GM13976 (cell line): ENCODE measurements at places on chromosomes 1 and 21.

DNA sequence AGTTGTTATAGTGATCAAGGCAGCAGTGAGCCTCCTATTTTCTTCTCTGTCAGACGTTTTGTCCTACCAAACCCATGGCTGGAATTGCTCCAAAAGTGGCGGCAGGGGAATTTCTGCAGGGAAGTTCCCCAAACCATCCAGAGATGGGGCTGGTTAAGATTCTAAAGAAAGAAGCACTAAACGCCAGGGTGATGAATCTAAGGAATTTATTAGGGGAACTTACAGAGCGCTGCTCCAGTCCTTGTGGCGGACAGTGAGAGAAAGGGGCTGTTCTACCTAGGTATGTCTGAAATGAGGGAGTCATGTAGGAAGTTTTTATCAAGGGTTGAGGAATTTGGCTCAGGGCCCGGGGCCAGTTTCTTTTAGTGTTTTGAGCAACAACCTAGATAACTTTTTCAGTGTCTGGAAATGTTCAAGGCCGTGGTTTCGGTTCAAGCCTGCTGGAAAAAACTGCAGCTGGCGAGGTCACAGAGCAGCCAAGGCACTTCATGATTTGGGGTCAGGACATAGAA, 222.4 kb upstream of the B3GALT2 start:
- DNase-seq: no peak

GRCh38 chr1:66353257-66353656, 180.7 kb upstream of the SGIP1 start:
- no peak for DNase-seq

DNA sequence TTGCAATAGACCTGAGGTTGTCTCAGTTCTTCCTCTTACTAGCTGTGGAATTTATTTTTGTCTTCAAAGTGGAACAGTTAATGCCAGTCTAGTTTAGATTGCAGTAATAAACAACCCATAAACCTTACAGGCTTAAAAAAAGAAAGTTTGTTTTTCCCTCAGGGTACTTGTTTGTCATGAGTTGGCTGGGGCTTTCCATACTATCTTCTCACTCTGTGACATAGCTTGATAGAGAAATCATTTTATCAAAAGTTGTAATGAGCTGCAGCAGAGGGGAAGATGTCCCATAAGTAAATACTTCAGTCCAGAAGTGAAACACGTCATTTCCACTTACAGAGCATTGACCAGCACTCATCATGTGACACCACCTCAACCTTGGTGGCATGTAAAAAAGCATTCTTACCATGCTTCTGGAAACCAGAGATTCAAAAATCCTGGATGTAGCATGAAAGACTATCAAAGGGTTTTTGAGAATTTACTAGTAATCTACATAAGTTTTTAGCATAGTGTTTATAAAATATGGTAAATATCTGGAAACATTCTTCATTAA, 62.8 kb upstream of the COL11A1 start:
- no peak for DNase-seq

- peak; percentile 42 for DNase-seq
Observed at GRCh38 chr1:240027059-240027462, 64.6 kb upstream of the FMN2 start.

GRCh38 chr1:6509919-6510291, 18.4 kb upstream of the PLEKHG5 start:
- DNase-seq: peak; percentile 41

GRCh38 chr21:34807881-34808568, 139.2 kb downstream of the CLIC6 start:
- peak; percentile 41 for DNase-seq

DNA sequence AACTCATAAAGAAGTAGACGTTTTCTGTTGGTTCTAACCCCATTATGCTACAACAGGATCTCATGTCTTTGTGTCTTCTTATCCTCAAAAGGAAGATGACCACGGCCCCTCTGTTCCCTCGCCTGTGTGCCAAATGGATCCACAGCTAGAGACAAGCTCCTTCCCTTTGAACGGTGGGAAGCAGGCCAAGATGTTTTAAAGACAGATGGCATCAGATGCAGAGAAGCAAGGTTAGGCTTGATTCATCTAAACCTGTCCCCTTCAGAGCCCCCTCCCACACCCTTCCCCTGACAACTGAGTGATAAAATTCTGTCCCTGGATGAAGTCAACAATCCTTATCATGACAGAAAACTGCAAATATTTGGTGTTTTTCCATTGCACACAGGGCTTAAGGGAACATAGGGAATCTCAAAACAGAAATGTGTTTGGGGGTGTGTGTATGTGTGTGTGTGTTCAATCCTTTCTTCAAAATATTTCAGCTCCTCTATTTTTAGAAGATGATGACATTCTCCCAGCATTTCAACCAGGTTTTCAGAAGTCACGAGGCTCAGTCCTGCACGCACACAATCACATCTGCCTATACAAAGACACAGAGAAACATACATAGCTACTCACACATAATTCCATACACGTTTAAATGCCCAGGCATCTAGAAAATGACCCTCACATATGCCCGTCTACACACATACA, 27.8 kb upstream of the FMOD start:
- DNase-seq: no peak

DNA sequence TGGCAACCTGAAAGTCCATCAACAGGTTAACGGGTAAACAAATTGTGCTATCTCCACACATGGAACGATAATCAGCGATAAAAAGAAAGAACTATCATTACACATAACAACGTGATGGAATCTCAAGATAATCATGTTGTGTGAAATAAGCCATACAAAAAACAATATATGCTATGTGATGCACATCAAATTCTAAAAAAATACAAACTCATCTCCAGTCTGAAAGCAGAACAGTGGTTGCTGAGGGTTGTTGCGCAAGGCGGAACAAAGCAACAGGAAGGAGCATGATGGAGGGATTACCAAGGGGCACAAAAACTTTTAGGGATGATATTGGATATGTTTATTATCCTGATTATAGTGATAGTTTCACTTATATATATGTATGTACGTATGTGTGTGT, 324.8 kb downstream of the VAV3 start:
- DNase-seq: no peak

DNA sequence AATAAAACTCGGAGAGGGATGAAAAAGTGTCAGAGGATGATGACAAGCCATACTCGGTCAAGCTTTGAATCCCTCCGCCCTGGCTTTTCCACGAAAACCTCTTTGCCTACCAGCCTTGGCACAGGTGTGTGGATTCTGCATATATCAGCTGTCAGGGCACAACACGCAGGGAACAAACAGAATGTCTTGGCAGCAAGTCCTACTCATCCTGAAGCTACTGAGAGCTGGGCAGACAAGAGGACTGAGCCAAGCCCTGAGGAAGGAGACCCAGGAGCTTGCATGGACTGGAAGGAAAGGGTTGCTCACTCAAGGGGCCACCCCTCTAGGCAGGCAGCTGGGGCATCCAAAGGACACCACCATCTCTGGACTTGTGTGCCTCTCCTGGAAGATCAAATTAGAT, 132.4 kb downstream of the HMGB4 start:
- no peak for DNase-seq

- peak; percentile 49 for DNase-seq
Observed at GRCh38 chr1:204418174-204419063, 6.8 kb upstream of the PPP1R15B start.

DNA sequence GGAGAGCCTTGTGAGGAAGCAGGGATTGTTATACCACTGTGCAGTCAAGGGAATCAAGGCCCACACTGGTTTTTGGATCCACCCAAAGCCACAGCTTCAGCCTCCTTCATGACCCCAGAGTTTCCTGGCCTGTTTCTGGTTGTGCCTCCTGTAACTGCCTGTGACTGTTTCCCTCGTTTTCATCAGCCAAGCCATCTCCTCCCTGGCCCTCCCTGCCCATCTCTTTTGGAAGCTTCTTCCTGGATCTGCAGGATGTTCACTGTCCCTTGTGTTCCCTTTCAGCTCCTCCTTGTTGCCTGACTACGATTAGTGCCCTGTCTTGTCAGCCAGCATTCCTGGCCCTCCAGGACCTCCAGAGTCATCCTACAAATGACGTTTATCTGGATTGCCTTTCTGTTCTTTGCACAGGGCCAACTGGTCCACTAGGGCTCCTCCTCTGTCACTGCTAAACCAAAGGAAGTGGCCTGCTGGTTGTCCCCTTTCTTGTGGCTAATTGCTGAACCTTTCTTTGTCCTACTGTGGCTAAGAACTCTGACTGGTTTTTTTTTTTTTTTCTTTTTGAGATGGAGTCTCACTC, 17.9 kb downstream of the SFT2D2 start:
- no peak for DNase-seq

DNA sequence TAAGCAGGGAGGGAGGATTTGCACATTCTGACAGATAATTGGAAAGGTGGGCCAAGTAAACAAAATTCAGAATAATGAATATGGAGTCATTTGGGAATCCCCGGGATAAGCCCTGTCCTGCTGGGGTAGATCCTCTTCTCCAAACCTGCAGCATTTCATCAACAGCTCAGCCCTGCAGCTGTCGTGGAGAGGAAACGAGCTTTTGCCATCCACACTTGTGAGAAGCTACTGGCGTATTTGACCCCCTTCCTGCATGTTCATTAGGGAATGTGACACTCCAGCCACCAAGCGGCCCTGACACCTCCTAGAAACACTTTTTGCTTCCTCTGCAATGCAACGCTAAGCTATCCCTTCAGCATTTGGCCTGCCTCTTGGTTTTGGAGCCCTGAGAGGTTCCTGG, 8.0 kb upstream of the LEFTY2 start:
- DNase-seq: no peak

DNA sequence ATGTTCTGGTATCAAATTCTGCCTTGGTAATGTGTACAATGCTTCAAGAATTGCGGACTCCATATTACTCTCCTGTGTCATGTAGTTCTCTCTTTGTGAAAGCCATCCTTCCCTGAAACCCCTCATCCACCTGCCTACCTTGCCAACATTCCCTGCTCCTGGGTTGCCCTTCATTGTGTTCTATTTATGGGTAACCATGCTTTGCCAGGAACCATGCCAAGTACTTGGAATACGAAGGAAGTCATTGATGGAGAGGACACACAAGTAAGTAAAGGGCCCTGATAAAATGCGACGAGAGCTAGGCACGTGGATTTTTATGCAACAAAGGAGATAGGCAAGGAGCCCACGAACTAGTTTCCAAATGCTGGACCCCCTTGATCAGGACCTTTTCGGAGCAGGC, 300.8 kb downstream of the DISC1 start:
- no peak for DNase-seq

GRCh38 chr1:79848316-79848715, 841.8 kb upstream of the ADGRL4 start:
- no peak for DNase-seq

GRCh38 chr1:1245178-1245816, 1.2 kb downstream of the C1QTNF12 start:
- DNase-seq: no peak

GRCh38 chr1:113946112-113946511, 17.0 kb downstream of the HIPK1 start:
- DNase-seq: no peak

DNA sequence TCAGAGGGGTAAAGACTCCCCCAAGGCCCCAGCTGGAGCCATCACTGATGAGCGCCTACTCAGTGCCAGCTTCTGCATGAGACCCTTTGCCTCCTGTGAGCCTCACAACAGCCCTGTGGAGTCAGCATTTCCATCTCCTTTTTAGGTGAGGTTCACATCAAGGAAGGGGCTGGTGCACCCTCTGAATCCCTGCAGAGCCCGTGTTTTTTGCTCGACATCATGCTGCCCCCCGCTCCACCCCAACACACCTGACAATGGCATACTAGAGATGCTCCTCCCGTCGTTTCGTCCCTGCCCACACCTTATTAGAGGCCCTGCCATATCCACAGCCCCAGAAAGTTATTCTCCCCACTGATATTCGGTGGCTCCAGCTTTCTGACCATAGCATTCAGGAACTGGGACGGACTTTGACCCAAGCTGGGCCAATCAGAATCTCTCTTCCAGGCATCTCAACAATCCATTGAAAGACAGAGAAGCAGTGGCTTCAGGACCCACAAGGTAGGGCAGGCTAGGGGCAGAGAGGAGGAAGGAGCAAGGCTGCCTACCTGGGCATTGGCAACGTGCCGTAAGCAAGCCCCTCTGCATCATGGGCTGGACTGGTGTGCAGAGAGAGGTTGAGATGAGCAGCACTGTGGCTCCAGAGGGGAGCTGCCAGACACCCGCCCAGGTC, 32.7 kb downstream of the EPHA10 start:
- peak; percentile 11 for DNase-seq
